ENCODE measurements at places on chromosomes 3 and 15.
A peak's percentile ranks its signal among the peaks of the same experiment; 100 is the strongest.

GRCh38 chr3:149713730-149714654 lies 38.3 kb downstream of the COMMD2 start:
- H3K36me3 ChIP-seq: no peaks in the 10 kb centered on the region
- H3K27ac ChIP-seq: no peak overlapping the region
- no peak overlapping the region for H3K4me3 ChIP-seq

GRCh38 chr3:53806182-53807116 lies 39.8 kb downstream of the CHDH start:
- H3K4me3 ChIP-seq: no peak overlapping the region
- peak; percentile 88 for DNase-seq
- H3K27ac ChIP-seq: peak overlapping the region; percentile 72
- no peaks in the 10 kb centered on the region for H3K27me3 ChIP-seq

- H3K4me1 ChIP-seq: no peaks in the 10 kb centered on the region
- DNase-seq: no peak
- H3K36me3 ChIP-seq: no peaks in the 10 kb centered on the region
These were observed 11.5 kb upstream of the EHD4 start for GRCh38 chr15:41983621-41984571.

DNA sequence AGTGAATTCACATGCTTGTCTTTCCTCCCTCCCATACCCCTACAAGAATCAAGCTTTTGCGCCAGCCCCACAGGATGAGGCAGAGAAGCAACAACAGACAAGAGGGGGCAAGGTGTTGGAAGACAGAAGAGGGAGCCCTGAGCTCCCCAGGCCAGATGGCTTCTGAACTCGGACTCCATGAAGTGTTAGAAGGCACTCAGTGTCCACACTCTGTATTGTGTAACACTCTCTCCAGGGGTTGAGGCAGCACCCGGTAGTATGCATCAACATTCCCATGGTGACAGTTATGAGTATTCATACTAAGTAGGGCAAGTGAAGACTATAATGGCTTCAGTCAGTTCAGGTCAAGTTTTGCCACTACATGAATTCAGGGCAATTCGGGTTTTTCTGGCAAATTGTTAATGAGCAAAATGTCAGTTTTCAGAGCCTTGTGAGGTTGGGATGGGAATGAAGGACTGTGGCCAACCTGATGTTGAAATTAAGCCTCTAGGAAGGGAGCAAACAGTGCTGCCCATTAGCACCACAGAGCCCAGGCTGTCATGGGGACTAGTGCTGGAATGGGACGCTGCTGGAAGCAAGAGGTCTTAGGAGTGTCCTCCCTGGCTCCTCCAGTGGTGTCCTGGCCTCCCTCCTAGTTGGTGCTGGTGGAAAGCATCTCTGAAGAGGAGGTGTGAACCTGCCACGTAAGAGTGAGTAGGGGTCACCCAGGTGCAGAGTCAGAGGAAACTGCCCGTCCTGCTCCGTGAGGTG lies 79.4 kb downstream of the KLF15 start:
- no peaks in the 10 kb centered on the region for H3K27me3 ChIP-seq
- no peaks in the 10 kb centered on the region for H3K4me1 ChIP-seq
- H3K36me3 ChIP-seq: no peaks in the 10 kb centered on the region
- no peak overlapping the region for H3K4me3 ChIP-seq
- H3K27ac ChIP-seq: no peak overlapping the region

- H3K4me1 ChIP-seq: no peaks in the 10 kb centered on the region
- no peak overlapping the region for H3K27ac ChIP-seq
- H3K27me3 ChIP-seq: no peaks in the 10 kb centered on the region
- no peaks in the 10 kb centered on the region for H3K36me3 ChIP-seq
- no peak overlapping the region for H3K4me3 ChIP-seq
These were observed 657.3 kb upstream of the KCNMB2 start for GRCh38 chr3:177878957-177879356.

Measured in fibroblast of lung (primary cell).